ENCODE measurements at places on chromosomes 13 and 19.

DNA sequence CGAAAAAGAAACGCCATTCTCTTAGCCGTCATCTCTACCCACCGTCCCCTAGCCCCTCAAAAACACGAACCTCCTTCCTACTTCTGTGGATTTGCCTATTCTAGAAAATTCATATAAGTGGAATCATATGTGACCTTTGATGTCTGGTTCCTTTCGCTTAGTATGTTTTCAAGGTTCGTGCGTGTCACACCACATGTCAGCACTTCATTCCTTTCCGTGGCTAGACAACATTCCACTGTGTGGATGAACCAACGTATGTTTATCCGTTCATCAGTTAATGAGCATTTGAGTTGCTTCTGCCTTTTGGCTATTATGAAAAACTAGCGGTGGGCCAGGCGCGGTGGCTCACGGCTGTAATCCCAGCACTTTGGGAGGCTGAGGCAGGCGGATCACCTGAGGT lies 14.0 kb upstream of the PPP1R12C start:
- DNase-seq, result no peak

- DNase-seq, result peak; percentile 6
These were observed 11.0 kb downstream of the IFNL1 start for GRCh38 chr19:39307046-39307821.

- DNase-seq, result no peak
These were observed 137.5 kb downstream of the KCNRG start for GRCh38 chr13:50152655-50153309.

- no peak for DNase-seq
These were observed 41.4 kb upstream of the FGF14 start for GRCh38 chr13:102443249-102443648.

DNA sequence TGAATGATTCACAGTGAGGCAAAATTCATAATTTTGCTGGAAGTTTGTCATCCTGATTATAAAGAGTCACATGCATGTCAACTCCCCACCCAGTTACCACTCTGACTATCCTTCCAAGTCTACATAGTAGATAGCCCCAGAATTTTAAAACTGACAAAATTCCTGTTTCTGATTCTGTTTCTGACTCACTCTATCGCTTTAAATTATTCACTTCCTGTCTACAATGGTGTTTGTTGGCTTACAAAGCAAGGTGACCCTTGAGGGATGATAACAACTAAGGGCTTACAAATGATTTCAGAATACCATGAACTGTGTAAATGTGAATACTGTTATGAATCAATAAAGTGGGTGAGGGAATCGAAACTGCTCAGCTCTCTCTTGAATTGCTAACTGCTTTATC lies 98.7 kb upstream of the KL start:
- DNase-seq, result no peak

GRCh38 chr13:113995051-113995601 lies 21.2 kb upstream of the C13orf46 start:
- DNase-seq, result no peak

DNA sequence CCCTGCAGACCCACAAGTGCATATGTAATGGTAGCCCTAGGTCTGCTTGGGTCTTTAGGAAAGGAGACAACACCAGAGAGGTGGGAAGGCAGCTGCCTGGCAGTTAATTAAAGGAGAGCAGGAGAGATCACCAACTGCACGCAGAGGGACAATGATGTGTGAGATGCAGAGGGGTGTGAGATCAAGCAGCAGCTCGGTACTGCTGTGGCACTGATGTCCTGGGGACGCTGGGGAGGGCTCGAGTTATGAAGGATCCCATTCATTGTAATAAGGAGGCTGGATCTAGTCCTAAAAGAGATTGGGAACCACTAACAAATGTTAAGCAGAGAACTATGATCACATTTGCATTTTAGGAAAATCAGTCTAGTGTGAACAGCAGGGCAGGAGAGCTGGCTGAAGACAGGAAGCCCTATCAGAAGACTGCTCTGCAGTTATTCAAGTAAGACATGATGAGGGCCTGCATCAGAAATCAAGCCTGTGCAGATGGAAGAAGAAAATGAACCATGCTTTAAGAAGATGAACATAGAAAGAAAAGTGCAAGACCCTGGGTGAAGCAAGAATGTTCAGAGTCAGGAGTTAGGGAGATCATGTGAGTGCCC lies 80.4 kb downstream of the DLEU7 start:
- DNase-seq, result no peak

- no peak for DNase-seq
These were observed 17.1 kb downstream of the ELAVL1 start for GRCh38 chr19:7988307-7988706.

DNA sequence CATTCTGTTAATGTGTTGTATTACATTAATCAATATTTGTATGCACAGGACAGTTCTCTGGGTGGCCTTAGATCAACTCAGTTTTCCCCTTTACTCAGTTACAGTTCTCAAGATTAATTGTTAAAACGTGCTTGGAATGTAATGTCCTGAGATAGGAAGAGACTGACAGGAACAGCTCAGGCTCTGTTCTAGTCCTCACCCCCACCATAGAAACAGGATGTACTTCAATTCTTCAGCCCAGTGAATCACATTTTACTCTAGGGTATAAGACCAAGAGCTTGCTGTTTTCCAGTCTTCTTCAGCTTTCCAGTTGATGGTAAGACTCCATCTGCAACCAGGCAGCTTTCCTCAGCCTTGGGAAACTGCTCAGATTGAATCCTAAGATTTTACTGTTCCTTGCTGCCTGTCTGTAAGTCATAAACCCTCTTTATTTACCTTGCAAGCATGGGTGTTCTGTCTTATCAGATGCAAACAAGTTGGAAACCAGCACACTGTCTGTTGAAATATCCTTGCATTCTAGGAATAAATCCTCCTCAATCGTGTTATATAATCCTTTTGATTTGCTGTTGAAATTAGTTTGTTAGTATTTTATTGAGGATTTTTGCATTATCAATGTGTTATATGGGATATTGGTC lies 836.9 kb upstream of the PCDH9 start:
- DNase-seq, result no peak

Measured in forelimb muscle (tissue), 1 donor.